ENCODE measurements at places on chromosomes 11 and 22.

DNA sequence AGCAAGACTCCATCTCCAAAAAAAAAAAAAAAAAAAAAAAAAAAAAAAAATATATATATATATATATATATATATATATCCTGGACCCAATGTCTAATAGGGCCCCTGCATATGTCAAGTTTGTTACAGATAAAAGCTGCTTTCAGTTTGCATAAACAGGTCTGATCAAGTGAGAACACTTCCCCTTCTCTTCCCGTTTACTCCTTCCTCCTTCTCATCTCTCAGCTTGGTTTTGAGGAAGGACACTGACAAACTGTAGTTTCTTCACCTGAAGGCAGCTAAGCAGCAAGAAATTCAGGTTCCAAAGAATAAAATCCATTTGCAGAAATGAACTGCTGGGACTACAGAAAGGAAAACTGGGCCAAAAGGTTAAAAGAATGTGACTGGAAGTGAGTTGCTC is 11.7 kb downstream of the THOC5 start:
- DNase-seq, result no peak

GRCh38 chr11:126404367-126404766 is 48.9 kb downstream of the ST3GAL4 start:
- no peak for DNase-seq

DNA sequence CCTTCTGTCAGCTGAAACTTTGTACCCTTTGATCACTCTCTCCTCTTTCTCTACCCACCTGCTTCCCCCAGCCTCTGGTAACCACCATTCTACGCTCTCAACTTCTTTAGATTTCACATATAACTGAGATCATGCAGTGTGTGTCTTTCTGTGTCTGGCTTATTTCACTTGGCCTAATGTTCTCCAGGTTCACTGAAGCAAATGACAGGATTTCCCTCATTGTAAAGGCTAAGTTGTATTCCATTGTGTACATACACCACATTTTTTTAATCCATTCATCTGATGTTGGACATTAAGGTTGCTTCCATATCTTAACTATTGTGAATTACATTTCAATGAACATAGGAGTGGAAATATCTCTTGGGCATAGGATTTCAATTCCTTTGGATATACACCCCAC is 207.6 kb downstream of the MIAT start:
- no peak for DNase-seq

GRCh38 chr22:42364604-42365110 is 67.5 kb downstream of the NFAM1 start:
- DNase-seq, result no peak

DNA sequence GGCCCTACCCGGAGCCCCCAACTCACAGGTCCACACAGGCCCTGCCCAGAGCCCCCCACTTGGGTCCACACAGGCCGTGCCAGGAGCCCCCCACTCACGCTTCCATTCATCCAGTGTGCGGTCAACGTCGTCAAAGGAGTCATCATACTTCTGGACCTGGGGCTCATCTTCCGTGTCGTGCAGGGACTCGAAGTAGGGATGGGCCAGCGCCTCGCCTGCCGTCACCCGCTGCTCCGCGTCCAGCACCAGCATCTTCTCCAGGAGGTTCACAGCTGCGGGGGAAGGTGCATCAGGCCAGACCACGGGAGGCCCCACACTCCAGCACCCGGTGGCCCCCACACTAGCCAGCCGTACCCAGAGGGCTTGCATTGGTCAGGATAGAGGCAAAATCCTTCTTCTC is 4.0 kb upstream of the HDAC10 start:
- no peak for DNase-seq

DNA sequence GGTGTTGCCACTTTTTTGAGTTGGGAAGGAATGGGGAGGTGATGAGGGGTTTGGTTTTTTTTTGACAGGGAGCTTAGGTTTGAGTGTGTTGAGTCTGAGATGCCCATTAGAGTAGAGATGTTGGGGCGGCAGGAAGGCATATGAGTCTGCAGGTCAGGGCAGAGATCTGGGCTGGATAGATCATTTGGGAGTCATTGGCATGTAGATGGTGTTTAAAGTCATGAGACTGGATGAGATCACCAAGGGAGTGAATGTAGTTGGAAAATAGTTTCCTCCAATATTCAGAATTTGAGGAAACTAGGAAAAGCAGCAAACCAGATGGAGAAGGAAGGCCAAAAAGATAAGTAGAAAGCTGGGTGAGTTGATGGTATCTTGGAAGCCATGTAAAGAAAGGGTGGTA is 2.1 kb upstream of the ANAPC15 start:
- no peak for DNase-seq

GRCh38 chr11:41003339-41004282 is 455.8 kb downstream of the LRRC4C start:
- no peak for DNase-seq

DNA sequence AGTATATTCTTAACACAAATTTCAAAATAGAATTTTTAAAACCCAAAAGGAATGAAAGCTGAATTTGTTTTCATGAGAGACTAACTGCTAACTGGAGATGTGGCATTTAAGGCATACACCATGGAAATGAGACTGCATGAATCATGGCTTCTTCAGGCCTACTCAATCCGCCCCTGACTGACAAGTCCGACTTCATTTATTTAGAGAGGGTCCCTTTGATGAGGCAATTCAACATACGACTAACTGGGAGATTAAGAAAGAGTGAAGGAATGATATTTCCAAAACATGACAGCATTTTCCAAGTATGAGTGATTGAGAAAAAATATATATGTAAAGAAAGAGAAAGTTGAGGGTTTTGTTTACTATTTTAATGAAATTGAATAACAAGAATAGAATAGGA is 720.1 kb downstream of the DLG2 start:
- DNase-seq, result no peak

Measured in NCI-H1417 treated with DMSO at 0.1 percent for 48 hours (cell line).